ENCODE measurements at places on chromosomes 6 and 20.

DNA sequence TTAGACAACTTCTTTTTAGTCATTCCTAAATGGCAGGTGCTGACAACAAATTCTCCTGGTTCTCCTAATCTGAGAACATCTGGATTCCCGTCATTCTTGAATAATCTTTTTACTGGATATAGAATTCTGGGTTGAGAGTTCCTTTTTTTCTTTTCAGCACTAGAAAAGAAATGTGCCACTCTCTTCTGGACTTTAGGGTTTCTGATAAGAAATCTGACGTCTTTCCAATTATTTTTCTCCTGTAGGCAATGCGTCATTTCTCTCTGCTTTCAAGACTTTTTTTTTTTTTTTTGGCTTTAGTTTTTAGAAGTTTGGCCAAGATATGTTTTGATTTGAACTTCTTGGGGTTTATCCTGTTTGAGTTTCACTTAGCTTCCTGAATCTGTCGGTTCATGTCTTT lies 66.1 kb upstream of the RNF24 start:
- DNase-seq = no peak

DNA sequence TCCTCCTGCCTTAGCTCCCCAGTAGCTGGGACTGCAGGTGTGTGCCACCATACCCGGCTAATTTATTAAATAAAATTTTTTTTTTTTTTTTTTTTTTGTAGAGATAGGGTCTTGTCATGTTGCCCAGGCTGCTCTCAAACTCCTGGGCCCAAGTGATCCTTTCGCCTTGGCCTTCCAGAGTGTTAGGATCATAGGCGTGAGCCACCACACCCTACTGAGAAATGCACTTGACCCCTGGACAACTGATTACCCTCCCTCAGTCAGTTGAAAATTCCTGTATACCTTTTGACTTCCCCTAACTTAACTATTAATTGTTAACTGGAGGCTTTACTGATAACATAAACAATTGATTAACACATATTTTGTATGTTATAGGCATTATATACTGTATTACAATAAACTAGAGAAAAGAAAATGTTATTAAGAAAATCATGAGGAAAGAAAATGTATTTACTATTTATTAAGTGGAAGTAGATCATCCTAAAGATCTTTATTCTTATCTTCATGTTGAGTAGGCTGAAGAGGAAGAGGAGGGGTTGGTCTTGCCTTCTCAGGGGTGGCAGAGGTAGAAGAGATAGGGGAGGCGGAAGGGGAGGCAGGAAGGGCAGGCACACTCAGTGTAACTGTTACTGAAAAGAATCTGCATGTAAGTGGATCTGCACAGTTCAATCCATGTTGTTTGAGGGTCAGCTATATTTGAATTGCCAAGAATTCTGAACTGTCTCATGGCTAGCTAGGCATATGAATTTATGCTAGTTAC lies 104.3 kb downstream of the FARS2 start:
- no peak for DNase-seq

DNA sequence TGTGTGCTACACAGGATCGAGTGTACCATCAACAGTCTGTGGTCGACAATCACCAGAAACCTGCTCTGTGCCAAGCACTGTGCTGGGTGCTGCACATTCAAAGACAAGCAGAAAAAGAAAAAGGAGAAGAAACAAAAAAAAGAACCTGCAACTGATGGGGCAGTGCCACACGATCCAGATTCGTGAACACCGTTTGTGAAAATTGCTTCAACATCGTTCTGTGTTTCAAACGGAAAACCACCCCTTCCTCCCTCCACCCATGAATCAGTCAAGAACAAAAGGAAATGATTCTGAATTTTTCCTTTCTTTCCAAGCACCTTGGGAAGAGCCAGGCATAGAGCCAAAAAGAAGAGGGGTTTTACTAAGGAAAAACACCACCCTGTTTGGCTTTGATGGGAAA lies 129.2 kb upstream of the ARID1B start:
- no peak for DNase-seq

- DNase-seq = peak; percentile 67
Measured at GRCh38 chr6:155171109-155171746, 92.6 kb upstream of the CLDN20 start.

DNA sequence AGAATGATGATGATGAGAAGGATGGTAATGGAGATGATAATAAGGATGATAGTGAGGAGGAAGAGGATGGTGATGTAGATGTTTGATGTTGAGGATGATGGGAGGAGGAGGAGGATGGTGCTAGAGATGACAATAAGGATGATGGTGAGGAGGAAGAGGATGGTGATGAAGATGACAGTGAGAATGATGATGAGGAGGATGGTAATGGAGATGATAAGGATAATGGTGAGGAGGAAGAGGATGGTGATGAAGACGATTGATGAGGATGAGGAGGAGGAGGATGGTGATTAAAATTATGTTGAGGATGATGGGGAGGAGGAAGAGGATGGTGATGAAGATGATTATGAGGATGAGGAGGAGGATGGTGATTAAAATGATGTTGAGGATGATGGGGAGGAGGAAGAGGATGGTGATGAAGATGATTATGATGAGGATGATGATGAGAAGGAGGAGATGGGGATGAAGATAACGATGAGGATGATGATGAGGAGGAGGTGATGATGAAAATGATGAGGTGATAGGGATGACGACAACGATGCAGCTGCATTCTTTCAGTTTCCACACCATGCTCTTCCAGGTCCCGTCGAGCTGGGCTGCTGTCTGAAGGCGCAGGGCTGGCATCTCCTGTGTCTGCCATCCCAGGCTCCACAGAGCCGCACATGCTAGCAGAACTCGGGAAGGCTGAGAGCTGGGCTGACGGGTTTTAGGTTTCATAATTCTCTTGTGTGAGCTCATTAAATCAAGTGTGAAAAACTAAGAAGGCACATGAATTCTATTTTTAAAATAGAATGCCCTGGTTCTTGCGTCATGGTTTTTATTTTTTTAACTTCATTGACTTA lies 274.9 kb downstream of the SMOC2 start:
- no peak for DNase-seq

DNA sequence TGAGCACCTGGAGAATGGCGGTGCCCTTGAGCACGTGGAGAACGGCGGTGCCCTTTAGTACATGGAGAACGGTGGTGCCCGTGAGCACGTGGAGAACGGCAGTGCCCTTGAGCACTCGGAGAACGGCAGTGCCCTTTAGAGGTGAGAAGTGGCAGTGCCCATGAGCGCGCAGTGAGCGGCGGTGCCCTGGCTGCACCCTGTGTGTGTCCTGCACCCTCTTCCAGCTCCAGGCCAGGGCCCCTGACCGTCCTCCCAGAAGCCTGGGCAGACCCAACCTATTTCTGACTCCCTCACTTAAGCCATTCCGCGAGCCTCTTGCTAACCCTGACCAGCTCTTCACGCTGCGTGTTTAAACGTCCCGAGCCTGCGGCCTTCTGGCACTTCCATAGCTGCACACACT lies 151.3 kb downstream of the DLL1 start:
- no peak for DNase-seq

GRCh38 chr20:50286174-50286511 lies 95.5 kb downstream of the CEBPB start:
- DNase-seq = no peak

- no peak for DNase-seq
Measured at GRCh38 chr6:105215506-105215905, 35.7 kb upstream of the POPDC3 start.

GRCh38 chr6:111721753-111722154 lies 116.1 kb upstream of the TRAF3IP2 start:
- peak; percentile 42 for DNase-seq

GRCh38 chr20:48375804-48376203 lies 452.0 kb downstream of the PREX1 start:
- no peak for DNase-seq

GRCh38 chr6:129818251-129818650 lies 42.9 kb downstream of the TMEM244 start:
- no peak for DNase-seq

DNA sequence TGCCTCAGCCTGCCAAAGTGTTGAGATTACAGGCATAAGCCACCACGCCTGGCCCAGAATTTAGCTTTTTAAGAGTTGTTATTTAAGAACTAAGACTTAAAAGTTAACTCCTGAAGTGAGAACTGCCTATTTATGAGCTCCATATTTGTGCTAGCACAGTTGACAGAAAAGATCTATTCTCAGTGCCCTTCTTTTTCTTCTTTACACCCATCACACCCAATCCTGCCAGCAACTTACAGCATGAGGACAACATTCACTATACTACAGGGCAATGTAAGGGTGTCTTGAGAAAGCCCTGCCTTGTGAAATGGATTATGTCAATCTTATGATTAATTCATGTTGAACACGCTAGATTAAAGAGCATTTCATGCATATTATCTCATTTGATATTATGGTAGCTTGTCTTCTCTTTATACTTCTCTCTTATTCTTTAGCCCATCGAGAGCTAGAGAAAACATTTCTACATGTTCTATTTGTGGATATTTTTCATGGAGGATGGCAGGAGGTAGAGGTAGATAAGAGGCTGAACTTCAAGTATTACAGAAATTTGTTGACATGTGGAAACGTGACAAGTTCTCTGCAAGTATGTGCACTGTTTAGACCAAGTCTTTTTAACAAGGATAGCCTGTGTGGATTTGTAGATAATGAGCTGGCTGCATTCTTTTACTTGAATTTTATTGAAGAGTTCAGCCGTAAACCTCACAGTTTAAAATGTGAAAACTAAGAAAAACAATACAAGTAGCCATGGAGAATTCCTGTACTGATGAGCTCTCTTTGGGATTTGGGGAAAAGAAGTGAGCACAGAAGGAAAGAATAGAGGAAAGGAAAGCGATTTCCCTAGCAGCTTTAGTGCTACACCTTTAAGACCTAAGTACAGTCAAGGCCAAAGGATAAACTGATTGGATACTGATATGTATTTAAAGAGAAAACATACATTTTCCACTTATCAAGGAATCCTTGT lies 212.2 kb downstream of the ARHGAP18 start:
- no peak for DNase-seq

- DNase-seq = no peak
Measured at GRCh38 chr6:33766921-33767907, 20.5 kb upstream of the IP6K3 start.
